ENCODE measurements at places on chromosomes 5 and 9.
A peak's percentile ranks its signal among the peaks of the same experiment; 100 is the strongest.

- no peak for DNase-seq
These were observed 109.8 kb upstream of the NMUR2 start for GRCh38 chr5:152514827-152515397.

- DNase-seq = no peak
These were observed 56.7 kb upstream of the GARNL3 start for GRCh38 chr9:127207734-127208410.

GRCh38 chr5:145867806-145868205 is 5.0 kb downstream of the GRXCR2 start:
- DNase-seq = no peak

DNA sequence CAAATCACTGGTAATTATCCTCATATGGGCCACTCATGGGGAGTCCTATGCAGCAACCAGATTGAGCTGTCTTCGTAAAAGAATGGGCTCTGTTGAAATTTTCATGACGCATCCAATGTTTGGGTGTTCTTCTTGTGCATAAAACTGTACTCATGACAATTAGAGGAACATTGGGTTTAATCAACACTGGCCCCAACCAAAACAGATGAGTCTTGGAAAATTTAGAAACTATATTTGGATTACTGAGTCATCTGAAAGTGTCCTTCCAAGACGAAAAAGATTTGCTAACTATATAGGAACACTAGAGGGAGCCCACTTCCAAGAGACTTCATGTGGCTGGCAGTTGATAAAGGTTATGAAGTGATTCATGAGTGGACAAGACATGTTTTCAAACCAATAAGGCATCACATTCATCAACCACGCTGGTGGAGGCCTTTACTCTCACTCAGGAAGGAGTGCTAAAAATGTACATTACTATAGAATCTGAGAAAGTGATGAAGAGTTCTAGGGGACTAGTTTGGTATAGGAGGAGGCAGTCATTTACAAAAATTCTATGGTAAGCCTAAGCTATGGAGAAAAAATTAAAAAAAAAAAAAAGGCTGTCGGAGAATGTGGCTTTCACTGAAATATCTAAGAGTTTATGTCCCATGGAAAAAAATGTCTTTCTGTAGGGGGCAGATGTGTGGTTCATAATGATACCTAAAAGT is 313.5 kb downstream of the PRDM9 start:
- peak; percentile 23 for DNase-seq

All from fibroblast of skin of left quadriceps (primary cell).